ENCODE measurements at places on chromosomes 2 and 18.
A peak's percentile ranks its signal among the peaks of the same experiment; 100 is the strongest.

DNA sequence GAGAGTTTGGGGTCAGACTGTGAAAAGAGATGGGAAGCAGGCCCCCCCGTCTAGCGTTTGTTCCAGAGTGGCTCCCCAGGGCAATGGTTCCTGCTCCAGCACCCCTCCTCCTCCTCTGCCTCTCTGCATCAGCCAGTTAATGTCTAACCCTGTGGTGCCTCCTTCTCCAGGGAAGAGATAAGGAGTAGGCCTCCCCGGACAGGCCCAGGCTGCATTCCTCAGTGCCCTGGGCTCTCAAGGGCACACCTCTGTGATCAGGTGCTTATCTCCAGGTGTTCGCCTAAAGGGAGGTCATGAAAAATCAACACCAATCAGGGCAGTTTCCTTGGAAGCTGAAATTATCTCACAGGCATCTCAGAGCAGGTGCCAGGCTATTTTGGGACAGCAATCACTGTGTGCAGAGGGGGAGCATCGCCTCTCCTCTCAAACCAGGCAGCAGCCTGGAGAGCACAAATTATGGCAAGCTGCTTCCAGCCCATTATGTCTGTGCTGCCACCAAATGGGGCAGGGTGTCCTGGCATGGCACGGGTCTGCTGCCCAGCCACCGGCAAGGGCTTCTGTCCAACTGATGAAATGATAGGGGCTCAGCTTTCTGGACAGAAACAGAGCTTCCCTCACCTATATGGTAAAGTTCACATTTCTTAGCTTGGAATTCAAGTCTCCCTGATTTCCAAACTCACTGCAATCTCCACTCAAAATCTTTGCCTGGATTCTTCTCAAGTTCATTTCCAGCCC lies 255.8 kb upstream of the SLC14A2 start:
- DNase-seq: no peak

GRCh38 chr2:212311807-212312404 lies 226.7 kb downstream of the ERBB4 start:
- no peak for DNase-seq

DNA sequence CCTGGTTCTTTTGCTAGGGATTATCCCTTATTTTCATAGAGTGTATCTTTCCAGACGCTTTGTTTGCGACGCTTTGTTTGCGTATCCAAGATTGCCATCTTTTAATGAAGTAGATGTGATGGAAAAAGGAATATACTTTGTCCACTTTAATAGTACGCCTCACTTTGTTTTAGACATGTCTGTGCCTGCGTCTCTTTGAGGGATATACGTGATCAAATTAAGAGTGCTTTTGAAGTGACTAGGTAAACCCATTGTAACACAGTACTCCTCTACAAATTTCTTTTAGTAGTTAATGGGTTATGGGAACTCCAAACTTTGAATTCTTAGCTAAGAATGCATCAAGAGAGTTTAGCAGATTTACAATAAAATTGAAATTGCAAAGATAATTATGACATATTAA lies 27.9 kb downstream of the ACSL3 start:
- DNase-seq: no peak

DNA sequence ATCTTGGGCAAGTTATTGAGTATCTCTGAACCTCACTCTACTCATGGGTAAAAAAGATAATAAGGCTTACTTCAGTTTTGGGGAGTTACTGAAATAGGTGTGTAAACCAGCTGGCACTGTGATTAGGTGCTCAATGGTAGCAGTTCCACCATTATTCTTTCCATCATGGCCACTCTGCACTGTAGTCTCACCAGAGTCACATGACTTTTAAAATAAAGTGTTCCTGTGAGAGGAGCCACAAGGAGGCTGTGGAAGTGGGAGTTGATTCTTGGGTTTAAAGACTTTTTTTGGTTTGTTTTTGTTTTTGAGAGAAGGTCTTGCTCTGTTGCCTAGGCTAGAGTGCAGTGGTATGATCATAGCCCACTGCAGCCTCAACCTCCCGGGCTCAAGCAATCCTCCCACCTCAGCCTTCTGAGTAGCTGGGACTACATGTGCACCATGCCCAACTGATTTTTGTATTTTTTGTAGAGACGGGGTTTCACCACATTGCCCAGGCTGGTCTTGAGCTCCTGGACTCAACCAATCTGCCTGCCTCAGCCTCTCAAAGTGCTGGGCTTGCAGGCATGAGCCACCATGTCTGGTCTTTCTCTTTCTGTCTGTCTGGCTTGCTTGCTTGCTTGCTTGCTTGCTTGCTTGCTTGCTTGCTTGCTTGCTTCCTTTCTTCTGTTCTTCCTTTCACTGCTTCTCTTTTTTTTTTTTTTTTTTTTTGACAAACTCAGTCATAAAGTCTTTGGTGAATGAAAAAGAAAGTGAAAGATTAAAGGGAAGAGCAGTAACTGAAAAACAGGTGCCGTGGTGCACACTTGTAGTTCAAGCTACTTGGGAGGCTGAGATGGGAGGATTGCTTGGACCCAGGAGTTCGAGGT lies 21.2 kb upstream of the ACVR1 start:
- DNase-seq: no peak

GRCh38 chr2:240369801-240370585 lies 65.5 kb upstream of the GPC1 start:
- no peak for DNase-seq

DNA sequence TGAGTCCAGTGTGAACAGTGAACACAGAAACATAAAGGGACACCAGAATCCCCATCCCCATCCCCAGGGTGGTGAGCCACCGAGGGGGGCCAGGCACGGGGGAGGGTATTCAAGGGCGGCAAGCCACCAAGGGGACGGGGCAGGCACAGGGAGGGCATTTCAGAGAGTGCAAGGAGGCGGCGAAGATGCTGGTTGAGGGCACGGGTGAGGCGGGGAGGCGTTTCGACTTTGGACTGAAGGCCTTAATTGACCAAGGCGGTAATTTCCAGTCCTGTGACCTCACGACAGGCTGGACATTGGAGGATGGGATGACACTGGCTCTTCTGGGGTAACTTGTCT lies 70.4 kb downstream of the ODC1 start:
- DNase-seq: no peak

- DNase-seq: no peak
These were observed 88.4 kb upstream of the RMDN2 start for GRCh38 chr2:37836711-37837110.

GRCh38 chr2:2057125-2057721 lies 273.9 kb downstream of the MYT1L start:
- DNase-seq: no peak

- DNase-seq: no peak
These were observed 25.3 kb upstream of the TACR1 start for GRCh38 chr2:75224636-75225094.

- DNase-seq: no peak
These were observed 206.4 kb upstream of the SESTD1 start for GRCh38 chr2:179470992-179471391.

GRCh38 chr18:52546686-52547346 lies 206.8 kb downstream of the DCC start:
- no peak for DNase-seq

GRCh38 chr18:54388203-54389142 lies 30.8 kb downstream of the C18orf54 start:
- DNase-seq: peak; percentile 14

DNA sequence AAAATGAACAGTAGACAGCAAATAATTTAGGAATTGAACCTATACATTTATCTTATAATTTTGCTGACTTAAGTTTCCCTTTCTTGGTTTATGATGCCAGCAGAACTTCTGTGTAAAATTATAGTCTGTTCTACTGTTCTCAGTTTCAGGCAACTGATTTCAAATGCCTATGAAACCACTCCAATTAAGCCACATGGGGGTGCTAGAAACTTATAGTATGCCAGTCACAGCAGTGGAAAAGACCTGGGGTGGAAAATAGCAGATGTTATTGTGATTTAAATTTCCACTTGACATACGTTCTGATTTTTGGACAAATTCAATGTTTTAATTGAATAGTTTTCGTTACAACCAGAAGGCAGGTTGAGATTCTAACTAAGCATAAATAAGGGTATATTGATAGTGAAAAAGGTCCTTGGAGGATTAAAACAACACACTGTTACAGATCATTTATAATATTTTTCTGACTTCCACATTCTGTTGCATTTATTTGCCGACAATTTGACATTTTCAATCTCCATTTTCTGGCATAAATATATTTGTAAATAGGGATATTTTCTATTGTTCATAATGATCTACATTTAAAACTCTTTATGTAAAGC lies 61.4 kb downstream of the CPS1 start:
- DNase-seq: no peak

DNA sequence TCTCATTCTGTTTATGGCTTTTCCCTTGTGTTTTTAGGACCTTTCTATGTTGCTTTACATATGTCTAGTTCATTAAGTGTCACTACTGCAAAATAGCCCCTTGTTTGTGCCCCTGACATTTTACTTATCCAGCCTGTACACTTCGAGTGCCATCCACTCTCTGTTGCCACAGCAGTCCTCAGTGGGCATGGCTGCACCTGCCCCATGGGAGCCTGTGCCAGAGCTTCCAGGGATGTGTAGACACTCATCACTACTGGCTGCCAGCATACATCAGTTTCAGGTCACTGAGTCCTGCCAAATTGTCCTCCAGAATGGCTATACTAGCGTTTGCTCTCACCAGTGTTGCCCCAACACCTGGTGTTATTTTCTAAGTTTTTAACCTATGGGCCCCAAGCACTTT lies 80.4 kb downstream of the ARMC9 start:
- DNase-seq: no peak

DNA sequence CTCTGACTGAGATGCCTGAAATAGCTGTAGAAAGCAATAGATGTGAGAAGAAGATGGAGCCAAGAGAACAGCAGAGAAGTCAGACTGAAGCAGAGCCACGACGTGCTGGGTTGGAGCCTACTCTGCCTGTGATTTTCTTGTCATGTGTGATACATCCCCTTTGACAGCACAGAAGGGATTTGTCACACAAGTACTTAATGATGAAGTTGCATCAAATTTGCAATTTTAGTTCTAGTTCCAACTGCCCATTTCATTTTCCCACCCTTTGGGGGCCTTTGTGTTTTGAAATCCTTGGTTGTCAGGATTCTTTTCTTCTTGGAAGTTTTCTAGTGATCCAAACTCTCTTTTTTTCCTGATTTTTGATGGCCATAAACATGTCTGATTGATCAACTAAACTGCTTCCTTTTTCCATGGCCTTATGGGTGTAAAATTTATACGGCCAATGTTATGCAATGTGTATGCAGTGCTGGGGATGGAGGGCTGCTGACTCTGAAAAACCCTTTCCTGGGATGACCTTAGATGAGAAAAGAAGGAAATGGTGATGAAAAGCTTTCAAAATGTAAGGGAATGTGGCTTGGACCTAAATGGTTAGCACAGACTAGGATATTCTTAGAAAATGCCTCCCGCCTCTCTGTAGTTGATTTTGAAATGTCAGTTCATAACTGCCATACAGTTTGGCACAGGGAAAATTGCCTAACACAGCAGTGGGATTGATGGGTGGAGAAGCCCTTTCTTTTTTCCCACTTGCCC lies 9.6 kb upstream of the B3GNT2 start:
- DNase-seq: no peak

GRCh38 chr2:219477179-219477578 lies 21.5 kb upstream of the GMPPA start:
- no peak for DNase-seq

DNA sequence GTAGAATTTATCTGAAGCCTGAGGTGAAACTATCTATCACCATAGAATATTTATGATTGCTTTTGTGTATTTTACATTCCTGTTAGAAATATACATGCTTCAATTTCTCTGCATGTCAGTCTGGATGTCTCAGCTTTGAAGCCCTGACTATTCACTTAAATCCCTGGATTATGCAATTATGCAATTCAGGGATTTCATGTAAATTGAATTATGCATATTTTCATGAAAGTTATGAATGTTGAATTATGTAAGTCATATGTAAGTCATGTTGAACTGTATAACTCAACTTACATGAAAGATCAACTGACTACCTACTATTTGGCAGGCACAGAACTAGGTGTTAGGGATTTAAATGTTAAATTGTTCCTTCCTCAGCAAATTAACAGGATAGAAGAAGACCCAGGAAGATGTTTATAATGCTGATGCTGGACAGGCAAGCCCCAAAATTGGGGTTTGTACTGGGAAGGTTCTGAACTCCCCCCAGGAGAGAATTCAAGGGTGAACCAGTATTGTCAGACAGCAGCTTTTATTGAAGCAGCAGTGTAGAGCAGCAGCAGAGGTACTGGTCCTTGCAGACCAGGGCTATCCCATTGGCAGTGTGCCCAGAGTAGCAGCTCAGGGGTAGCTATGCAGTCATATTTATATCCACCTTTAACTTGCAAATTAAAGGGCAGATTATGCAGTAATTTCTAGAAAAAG lies 236.5 kb downstream of the ZNF804A start:
- DNase-seq: no peak

GRCh38 chr2:110993557-110994231 lies 127.0 kb upstream of the BCL2L11 start:
- no peak for DNase-seq

DNA sequence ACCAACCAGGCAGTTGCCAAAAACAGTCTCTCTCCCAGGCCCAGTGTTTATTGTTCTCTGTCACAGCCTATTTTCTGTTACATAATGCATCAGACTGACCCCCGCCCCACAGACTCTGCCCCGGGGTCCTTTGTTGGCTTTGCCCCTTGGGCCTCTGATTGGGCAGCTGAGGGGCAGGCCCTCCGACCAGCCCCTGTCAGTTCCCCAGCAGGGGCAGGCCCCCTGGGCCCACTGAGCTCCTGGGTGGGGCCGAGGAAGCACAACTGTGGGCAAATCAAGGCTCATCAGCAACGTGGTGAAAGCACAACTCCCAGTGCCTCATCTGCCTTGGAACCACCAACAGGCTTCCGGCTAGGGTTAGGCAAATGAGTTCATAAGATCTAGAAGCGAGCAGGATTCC lies 160.1 kb upstream of the MYCN start:
- DNase-seq: no peak

DNA sequence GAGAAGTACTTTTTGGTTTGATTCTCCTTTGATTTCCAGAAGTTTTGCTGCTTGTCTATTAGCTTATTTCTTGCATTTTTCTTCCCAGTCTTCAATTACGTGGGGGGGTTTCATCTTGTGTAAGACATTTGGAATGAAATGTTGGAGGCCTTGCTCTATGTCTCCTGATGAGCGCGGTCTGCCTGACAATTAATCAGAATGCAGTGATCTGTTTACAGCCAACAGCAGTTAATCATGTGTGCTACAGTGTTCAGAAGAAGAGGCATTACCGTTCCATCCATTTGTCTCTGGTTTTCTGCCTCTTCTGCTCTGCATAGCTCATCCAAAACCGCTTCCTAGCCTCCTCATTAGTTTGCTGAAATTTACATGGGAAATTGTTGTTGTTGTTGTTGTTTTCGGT lies 134.4 kb upstream of the ST6GAL2 start:
- no peak for DNase-seq

Data from GM13977 (cell line).